ENCODE measurements at places on chromosomes 11 and 22. TPM values are rescaled to one million over a fixed set of nuclear protein-coding genes. Genes with fewer than 3 reads are reported as not detected.

The OR52N5 gene
- not detected for total RNA-seq

The KCNK4 gene
- 0.20 TPM for total RNA-seq

The HBB gene
- total RNA-seq: not detected

The C22orf31 gene
- not detected for total RNA-seq

The PDE3B gene
- 2.8 TPM for total RNA-seq

The SERPIND1 gene
- not detected for total RNA-seq

The LPXN gene
- 2.3 TPM for total RNA-seq

The CARD16 gene
- 2.8 TPM for total RNA-seq

The SHANK3 gene
- 0.59 TPM for total RNA-seq

The C11orf52 gene
- total RNA-seq: 0.23 TPM

The OR52H1 gene
- total RNA-seq: 0.91 TPM

The C11orf97 gene
- not detected for total RNA-seq

The DSCAML1 gene
- total RNA-seq: not detected

The ZNF280B gene
- 0.13 TPM for total RNA-seq

The CBLIF gene
- not detected for total RNA-seq

The DGKZ gene
- total RNA-seq: 43.2 TPM

The TSG101 gene
- 51.7 TPM for total RNA-seq

The CCDC117 gene
- 16.6 TPM for total RNA-seq

The MCHR1 gene
- 3.7 TPM for total RNA-seq

The TRIM48 gene
- total RNA-seq: not detected

The XPNPEP3 gene
- 16.4 TPM for total RNA-seq

The RFPL1 gene
- not detected for total RNA-seq

The B4GALNT4 gene
- total RNA-seq: 2.2 TPM

The MMP11 gene
- total RNA-seq: 37.1 TPM

The SLC29A2 gene
- 0.78 TPM for total RNA-seq

The BLID gene
- total RNA-seq: 40.5 TPM

The DKK3 gene
- total RNA-seq: 561 TPM

The APOC3 gene
- not detected for total RNA-seq

The KCNJ11 gene
- not detected for total RNA-seq

The ART1 gene
- not detected for total RNA-seq

The LRRC55 gene
- total RNA-seq: not detected

The ZBED5 gene
- total RNA-seq: 21.2 TPM

The VEGFB gene
- total RNA-seq: 54.3 TPM

The MMP8 gene
- total RNA-seq: 0.07 TPM

The PNPLA3 gene
- 5.5 TPM for total RNA-seq

The DEPDC7 gene
- 4.6 TPM for total RNA-seq

The COA4 gene
- 39.2 TPM for total RNA-seq

The SLC22A6 gene
- not detected for total RNA-seq

The FOLR2 gene
- total RNA-seq: not detected

The EMID1 gene
- total RNA-seq: not detected

The GSTT2B gene
- 1.3 TPM for total RNA-seq
